Activated CD4-positive, alpha-beta T cell treated with anti-CD3 and anti-CD28 coated beads for 24 hours (primary cell): ENCODE measurements at places on chromosomes 5 and 9.
A peak's percentile ranks its signal among the peaks of the same experiment; 100 is the strongest.

- DNase-seq, result no peak
Measured at GRCh38 chr9:87573841-87574342, 76.2 kb downstream of the DAPK1 start.

DNA sequence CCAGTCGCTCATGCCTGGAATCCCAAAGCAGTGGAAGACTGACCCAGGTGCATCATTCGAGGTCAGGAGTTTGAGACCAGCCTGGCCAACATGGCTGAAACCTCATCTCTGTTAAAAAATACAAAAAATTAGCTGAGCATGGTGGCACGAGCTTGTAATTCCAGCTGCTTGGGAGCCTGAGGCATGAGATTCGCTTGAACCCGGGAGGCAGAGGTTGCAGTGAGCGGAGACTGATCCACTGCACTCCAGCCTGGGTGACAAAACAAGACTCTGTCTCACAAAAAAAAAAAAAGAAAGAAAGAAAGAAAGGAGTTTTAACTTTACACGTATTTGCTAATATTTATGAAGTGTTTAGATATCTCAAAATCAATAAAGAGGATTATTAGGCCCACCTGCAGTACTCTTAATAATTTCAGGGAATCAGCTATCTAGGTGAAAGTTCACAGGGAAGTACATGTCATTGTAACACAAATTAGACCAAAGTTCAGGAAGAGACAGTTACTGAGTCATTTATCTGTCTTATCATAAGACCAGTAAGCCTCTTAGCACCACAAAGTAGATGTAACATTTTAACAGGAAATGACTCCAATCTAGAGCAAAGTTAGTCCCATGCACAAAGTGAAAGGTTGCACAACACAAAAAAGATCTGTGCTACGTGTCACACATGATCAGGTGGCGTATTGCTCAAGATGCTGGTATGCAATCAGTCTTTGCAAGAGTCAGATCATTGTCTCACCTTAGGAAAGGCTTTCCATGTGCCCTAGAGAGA lies 34.1 kb upstream of the PLIN2 start:
- DNase-seq, result peak; percentile 31

- DNase-seq, result no peak
Measured at GRCh38 chr9:136628268-136628667, 34.4 kb upstream of the EGFL7 start.

- no peak for DNase-seq
Measured at GRCh38 chr5:123000731-123001130, 35.8 kb downstream of the PPIC start.

GRCh38 chr9:2802494-2802921 lies 41.4 kb downstream of the PUM3 start:
- DNase-seq, result no peak

DNA sequence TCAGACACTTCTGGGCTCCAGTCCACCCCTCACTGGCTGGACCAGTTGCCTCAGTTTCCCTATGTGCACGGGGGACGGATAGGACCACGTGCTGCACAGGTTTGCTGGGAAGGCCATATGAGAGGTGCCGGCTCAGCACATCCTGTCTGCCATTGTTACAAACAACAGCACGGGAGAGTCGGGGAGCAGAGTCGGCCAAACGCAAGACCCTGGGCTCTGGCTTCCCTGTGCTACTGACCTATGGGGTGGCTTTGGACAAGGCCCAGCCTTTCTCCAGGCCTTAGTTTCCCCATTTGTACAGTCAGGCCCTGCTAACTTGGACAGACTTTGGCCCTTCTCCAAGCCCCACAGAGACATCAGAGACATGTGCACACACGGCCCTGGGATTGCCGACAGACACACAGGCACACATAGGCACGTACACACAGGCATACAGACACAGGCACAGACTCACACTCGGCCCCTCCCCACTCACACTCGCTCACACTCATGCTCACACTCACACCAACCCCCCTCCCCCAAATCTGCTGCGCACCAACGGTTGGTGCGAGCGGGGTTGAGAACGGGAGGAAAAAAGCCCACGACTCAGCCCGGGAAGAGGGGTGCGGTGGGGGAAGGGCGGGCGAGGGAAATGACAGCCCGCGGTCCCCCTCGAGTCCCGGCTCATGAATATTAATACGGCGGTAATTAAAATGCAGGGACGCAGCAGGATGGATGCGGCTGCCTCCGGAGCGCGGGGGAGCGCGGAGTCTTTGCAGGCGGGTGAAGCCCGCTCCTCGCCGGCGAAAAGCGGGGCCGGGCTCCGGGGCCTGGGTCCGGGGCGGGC lies 133.0 kb downstream of the C9orf50 start:
- peak; percentile 49 for DNase-seq

DNA sequence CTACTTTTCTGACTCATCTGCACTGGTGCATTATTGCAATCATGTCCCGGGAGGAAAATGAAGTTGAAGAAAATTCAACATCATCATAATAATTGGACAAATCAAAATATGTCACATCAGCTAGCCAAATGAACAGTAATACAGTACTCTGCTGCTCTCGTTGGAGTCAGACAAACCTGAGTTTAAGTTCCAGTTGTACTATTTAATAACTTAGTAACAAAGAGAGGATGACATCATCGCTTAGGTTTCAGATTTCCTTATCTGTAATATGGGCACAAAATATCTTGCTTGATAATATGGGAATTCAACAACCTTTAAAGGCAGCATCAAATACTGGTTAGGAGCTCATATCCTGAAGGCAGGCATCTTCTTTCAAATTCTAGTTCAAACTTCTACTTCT lies 1248.9 kb upstream of the ACO1 start:
- DNase-seq, result no peak

DNA sequence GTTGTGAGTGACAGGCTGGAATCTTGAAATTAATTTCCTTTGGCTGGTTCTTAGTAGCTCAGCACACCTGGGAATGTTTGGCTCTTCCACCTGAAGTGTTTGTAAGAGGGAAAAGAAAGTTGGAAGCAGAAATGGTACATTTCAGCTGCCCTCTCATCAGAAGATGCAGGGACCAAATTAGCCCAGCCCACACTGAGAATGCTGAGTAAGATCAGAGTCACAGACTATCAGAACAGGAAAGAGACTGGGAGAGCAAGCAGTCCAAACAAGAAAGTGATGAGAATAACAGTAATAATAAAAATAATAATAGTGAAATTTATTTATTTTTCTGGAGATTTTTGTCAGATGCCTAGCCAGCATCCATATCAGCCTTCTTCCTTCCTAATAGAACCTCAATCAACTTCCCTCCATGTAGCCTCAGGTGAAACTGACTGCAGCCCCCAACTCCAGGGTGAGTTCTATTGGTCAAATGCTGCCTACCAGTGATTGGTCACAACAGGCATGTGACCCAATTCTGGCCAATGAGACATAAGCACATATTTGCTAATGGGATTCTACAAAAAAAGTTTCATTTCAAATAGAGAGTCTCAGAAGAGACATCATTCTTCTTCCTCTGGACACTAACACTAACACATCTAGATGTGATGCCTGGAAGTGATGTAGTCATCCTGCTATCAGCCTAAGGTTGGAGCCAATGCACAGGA lies 31.2 kb upstream of the ADRA1B start:
- DNase-seq, result no peak

GRCh38 chr9:106689089-106689488 lies 173.9 kb upstream of the ZNF462 start:
- DNase-seq, result no peak

DNA sequence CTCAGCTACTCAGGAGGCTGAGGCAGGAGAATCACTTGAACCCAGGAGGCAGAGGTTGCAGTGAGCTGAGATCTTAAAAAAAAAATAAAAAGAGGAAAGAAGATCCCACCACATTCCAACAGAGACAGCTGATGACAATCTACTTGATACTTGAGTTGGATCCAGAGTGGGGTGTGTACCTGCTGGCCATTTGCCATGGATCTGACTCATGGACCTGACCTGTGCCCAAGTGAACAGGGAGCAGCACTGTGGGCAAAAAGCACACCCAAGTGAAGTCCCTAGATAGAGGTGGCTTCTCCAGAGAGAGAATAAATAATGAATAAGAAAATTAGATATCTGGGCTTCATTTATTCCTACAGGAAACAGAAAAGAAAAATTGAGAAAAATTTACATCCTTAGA lies 81.2 kb upstream of the MIER3 start:
- DNase-seq, result no peak

DNA sequence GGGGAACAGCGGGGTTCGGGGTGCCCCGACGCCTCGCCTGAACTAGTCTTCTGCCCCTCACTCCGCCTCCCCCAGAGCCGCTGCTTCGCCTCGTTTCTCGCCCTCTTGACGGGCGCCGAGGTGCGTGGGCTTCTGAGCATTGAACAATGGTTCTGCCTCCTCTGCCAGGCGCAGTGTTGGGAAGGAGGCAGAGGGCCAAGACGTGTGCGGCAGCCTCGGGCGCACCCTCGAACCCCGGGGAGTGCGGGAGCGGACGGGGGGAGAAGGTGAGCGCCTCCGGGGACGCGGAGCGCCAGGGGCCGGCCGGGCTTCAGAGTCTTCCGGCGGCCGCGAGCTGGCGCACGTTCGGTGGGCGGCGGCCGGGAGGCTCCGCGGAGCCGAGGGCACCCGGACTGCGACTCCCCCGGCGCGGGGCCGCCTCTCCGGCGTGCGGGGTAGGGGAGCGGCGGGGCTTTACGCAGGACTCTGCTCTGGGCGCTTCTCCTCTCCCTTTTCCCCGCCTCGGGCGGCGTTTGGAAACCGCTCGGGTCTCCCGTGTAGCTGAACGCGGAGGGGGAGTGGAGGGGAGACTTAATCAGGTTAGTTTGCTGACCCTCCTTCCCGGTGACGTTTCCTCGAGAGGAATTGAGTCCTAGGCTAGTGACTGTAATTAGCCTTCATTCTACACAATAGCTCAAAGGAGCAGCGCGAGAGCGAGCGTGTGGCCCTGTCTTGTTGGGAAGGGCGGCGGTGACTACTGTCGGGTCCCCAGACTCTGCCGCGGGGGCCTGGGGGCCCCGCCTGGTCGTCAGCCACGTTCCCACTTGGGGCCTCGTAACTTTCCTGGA lies 1.1 kb downstream of the VLDLR start:
- DNase-seq, result peak; percentile 10

DNA sequence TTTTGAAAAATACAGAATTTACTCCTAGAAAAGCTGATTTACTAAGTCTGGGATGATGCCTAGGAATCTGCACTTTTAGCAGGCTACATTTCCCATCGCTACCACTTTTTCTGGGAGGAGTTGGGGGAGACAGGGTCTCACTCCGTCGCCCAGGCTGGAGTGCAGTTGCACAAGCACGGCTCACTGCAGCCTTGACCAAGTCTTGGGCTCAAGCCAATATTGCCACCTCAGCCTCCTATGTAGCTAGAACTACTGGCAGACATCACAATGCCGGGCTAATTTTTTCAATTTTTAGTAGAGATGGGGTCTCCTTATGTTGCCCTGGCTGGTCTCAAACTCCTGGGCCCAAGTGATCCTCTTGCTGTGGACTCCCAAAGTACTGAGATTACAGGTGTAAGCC lies 85.9 kb downstream of the NR6A1 start:
- no peak for DNase-seq

DNA sequence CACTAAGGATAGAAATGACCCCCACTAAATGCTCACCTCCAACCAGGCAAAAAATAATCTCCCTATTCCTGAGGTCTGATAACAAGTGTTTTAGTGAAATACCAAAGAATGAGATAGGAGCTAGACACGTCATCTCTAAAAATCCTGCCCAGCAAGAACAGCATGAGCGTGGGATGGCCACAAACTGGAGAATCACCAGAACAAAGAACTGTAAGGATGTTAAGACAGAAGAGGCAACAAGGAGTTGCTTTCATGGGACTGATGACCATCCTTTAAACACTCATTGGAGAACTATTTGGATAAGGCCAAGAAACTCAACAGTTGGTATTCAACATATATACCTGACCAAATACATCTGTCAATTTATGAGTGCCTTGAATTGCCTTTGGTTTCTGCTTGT lies 113.7 kb downstream of the RASEF start:
- DNase-seq, result no peak

DNA sequence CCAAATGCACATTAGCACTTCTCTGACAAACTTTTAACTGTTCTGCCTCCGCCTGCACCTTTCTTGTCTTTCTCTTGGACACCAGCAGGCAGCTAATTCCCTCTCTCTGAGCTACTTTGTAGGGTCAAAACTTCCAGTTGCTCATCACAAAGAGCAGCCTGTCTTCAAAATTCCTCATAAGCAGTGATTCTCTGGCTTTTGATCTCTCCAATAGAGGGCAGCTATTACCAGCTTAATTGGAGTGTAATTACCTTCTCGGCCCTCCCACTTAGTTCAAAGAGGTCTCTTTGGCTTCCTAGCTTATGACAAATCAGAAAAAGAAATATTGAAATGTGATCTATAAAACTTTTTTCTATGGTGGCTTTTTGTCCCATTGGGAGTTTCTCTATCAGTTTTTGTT lies 43.6 kb upstream of the RAD23B start:
- DNase-seq, result no peak

GRCh38 chr5:135047347-135047695 lies 13.3 kb upstream of the PITX1 start:
- no peak for DNase-seq

GRCh38 chr5:44332285-44332971 lies 56.8 kb downstream of the FGF10 start:
- DNase-seq, result no peak

- DNase-seq, result no peak
Measured at GRCh38 chr9:11962327-11962726, 730.9 kb upstream of the TYRP1 start.

DNA sequence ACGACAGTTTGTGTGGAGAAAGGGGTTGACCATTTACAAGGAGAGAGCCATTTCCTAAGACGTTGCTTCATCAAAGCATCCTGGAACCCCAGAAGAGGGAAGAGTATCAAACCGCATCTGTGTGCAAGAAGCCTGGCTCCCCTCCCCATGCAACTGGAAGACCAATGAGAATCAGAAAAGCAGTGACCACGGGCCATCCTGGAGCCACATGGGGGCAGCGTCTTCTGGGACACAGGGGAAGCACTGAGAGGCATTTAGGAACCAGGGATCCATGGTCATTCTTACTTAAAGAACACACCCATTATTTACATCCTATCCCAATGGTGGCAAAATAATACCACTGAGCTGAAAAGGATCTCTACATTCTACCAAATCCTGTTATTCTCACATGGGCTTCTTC lies 29.3 kb downstream of the SEMA5A start:
- DNase-seq, result no peak

- DNase-seq, result no peak
Measured at GRCh38 chr5:171707442-171707792, 78.2 kb upstream of the SMIM23 start.

GRCh38 chr5:17228821-17229291 lies 11.4 kb downstream of the BASP1 start:
- DNase-seq, result no peak

- no peak for DNase-seq
Measured at GRCh38 chr5:38931731-38932130, 85.9 kb downstream of the OSMR start.

- no peak for DNase-seq
Measured at GRCh38 chr5:156655732-156656131, 194.4 kb upstream of the PPP1R2B start.

DNA sequence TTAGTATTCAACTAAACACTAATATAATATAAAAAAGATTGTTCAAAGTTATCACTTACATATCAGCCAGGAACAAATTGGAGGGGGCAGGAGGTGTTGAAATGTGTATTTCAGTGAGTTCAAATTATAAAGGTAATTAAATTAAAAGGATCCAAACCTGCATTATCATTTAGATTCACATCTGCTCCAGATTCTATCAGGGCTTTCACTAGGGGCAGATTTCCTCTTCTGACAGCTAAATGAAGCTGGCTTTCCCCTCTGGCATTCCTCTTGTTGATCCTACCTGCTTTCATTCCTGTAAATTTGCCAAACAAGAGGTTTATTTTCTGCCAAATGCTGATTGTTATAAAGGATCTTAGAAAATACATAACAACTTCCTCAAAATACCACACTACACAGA lies 86.3 kb upstream of the GCNT4 start:
- DNase-seq, result no peak

- DNase-seq, result no peak
Measured at GRCh38 chr9:107309271-107309670, 26.2 kb downstream of the RAD23B start.

GRCh38 chr9:129895376-129896268 lies 60.4 kb downstream of the USP20 start:
- no peak for DNase-seq
